Gastroesophageal sphincter (tissue), 4 donors: ENCODE measurements at places on chromosomes 7 and 10. TPM values are rescaled to one million over a fixed set of nuclear protein-coding genes. Genes with fewer than 3 reads are reported as not detected.

Gene LCOR
- 29.1 TPM for total RNA-seq

Gene EFCAB10
- not detected for total RNA-seq

Gene YAE1
- 22.6 TPM for total RNA-seq

Gene IFIT1
- total RNA-seq = 16.5 TPM

Gene SNX10
- 2.5 TPM for total RNA-seq

Gene CRHR2
- 0.47 TPM for total RNA-seq

Gene MYO1G
- total RNA-seq = 1.5 TPM

Gene SLC16A9
- total RNA-seq = 0.54 TPM

Gene LFNG
- 7.8 TPM for total RNA-seq

Gene HEPACAM2
- total RNA-seq = not detected

Gene SLC29A4
- 1.1 TPM for total RNA-seq

Gene AKR1C8
- total RNA-seq = not detected

Gene AUTS2
- total RNA-seq = 41.9 TPM

Gene SFRP4
- 1.4 TPM for total RNA-seq

Gene ZNF22
- total RNA-seq = 19.2 TPM

Gene COL28A1
- total RNA-seq = 21.3 TPM

Gene STEAP1
- total RNA-seq = 12.6 TPM

Gene GTF2IRD2
- 45.6 TPM for total RNA-seq

Gene RHOBTB1
- total RNA-seq = 15.5 TPM

Gene PLEKHS1
- 0.12 TPM for total RNA-seq

Gene TYW1
- total RNA-seq = 11.7 TPM

Gene NUDCD3
- 92.3 TPM for total RNA-seq

Gene OPN4
- total RNA-seq = not detected

Gene ABCC2
- 0.62 TPM for total RNA-seq

Gene ACSL5
- total RNA-seq = 9.7 TPM

Gene TRIP6
- 92.1 TPM for total RNA-seq

Gene MBL2
- total RNA-seq = not detected

Gene VAX1
- not detected for total RNA-seq

Gene CYP2C9
- total RNA-seq = not detected

Gene LRRN3
- total RNA-seq = not detected

Gene AIFM2
- 11.8 TPM for total RNA-seq

Gene ZNF783
- 8.5 TPM for total RNA-seq

Gene SPDYE5
- total RNA-seq = not detected

Gene INMT
- 140 TPM for total RNA-seq
